Left cardiac atrium (tissue), 4 donors: ENCODE measurements at places on chromosomes 12 and 14. TPM values are rescaled to one million over a fixed set of nuclear protein-coding genes. Genes with fewer than 3 reads are reported as not detected.
A peak's percentile ranks its signal among the peaks of the same experiment; 100 is the strongest.

- DNase-seq: no peak
These were observed 25.1 kb upstream of the WNK1 start for GRCh38 chr12:727321-727720.

- no peak for DNase-seq
These were observed 180.3 kb downstream of the DICER1 start for GRCh38 chr14:94977016-94977415.

GRCh38 chr12:22101749-22102243, 55.8 kb downstream of the CMAS start:
- DNase-seq: peak; percentile 25

GRCh38 chr12:21561158-21561557, 35.1 kb downstream of the SPX start:
- DNase-seq: no peak

- no peak for DNase-seq
These were observed 174.3 kb downstream of the ACSS3 start for GRCh38 chr12:81252228-81252627.

DNA sequence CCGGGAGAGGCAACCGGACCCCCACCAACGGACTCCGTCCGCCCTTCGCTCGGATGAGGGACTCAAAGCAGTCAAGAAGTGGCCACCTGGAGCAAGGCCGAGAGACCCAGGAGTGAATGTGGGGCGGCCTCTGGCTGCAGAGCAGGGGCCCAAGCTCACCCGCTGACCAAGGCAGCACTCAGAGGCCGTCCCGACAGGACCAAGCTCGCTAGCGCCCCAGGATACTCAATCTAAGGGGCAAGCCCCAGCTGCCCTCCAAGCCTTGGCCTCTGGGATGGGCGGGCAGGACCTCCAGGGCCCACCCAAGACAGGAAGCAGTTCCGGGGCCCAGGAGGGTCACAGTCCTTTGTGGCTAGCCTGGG, 936 bp downstream of the AKT1 start:
- no peak for DNase-seq

DNA sequence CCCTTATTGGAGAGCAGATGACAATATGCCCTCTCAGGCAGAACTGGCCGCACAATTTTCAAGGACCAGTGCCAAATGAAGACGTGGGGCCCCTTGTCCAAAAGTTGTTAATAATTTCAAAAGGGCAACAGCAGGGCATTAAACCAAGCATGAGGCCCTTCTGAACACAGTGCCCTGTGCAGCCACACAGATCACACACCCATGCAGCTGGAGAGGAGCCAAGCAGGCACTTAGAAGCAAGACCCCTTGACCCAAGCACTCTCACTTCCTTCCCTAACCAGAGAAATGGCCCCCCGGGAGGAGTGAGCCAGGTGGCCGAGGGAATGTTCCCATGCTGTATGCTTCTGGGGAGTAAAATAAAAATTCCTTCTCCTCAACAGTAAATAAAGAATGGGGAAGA, 114.0 kb upstream of the TMPO start:
- no peak for DNase-seq

- DNase-seq: no peak
These were observed 25.2 kb downstream of the DHRS4L2 start for GRCh38 chr14:24013654-24014514.

DNA sequence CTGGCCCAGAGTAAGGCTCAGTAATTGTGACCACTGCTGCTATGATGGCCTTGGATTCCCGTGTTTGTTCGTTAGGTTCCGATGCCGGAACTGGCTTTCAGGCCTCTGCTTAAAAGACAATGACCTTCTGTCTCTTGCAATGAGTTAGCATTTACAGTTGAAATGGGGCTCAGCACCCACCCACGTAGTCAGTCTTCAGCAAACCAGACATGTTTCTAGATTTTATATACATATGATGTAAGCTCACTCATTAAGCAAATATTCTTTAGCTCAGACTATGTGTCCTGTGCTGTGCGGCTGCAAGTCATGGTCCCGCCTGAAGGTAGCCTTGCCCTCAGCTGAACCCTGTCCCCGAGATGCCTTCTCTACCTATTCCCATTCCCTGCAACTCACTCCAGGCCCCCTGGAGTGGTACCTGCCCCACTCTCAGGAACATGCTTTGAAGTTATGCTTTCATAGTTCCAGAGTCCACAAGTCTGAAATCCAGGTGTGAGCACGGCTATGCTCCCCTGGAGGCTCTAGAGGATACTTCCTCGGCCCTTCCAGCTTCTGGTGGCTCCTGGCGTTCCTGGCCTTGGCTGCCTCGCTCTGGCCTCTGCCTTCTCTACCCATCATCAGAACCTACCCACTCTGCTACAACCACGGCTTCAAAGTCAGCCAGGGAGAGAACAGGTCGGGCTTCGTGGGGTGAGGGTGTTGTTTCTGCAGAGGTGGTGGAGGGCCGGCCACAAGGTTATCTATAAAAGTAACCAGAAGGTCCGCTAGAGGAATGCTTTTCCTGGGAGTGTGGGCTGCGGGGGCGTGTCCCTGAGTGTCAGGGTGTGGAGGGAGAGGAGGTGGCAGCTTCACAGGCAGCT, 157.8 kb downstream of the RBM19 start:
- DNase-seq: no peak

The TMEM30B gene
- total RNA-seq: 0.82 TPM

The LRRC10 gene
- total RNA-seq: 12.0 TPM

GRCh38 chr12:108424816-108425215, 85.7 kb upstream of the CMKLR1 start:
- no peak for DNase-seq

- no peak for DNase-seq
These were observed 26.9 kb downstream of the FBXW8 start for GRCh38 chr12:116937640-116938039.

The KCNK10 gene
- not detected for total RNA-seq

The SERPINA12 gene
- not detected for total RNA-seq

- no peak for DNase-seq
These were observed 435.3 kb downstream of the RAD51B start for GRCh38 chr14:68254669-68255527.

DNA sequence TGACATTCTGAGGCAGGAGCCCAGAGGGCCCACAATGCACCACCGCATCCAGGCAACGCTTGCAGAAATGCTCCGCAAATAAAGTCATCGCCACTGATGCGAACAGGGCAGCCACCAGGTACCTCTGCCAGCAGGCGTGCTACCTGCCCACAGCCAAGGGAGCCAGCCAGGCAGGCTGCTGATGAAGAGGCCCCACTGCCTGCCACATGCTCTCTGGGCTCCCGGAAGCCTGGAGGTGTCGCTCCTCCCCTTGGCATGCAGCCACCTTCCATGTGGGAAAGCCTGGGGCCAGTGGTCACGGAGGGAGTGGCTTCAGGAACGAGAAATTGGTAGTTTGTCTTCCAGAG, 14.7 kb downstream of the GPR132 start:
- DNase-seq: peak; percentile 57

GRCh38 chr12:21336656-21337055, 1.9 kb upstream of the SLCO1A2 start:
- DNase-seq: no peak

The FICD gene
- 4.6 TPM for total RNA-seq

DNA sequence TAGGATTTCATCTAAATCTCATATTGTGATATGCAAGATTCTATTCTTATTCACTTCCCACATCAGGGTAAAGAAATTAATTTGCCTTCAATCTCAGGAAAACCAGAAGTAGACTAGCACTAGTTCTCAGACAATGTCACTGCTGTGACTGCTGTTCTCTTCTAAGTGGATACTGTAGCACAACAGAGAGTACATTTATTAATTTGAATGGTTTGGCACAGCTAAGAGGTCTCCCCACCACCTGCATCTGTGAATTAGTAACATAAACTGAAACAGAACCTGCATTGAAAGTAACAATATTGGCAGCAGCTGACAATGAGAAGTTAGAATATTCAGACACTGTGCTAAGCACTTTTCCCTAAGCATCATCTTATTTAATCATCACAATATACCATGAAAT, 253.1 kb downstream of the PDZRN4 start:
- DNase-seq: no peak

DNA sequence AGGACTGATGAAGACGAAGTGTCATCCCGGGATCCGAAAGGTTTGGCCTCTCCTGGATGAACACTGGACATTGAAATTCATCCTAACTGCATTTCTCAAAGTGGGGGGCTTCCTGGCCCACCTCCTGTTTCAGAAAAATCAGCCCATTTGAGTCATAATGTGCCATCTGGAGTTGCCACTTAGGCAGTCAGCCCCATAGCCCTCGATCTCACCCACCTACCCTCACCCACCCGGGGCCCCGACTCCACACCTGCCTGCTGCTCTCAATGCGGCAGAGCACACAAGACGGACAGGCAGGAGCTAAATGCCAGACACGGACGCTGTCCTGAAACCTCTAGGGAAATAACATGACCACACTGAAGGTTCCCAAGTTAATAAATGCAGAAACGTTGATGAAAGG, 12.6 kb downstream of the DLK1 start:
- no peak for DNase-seq

DNA sequence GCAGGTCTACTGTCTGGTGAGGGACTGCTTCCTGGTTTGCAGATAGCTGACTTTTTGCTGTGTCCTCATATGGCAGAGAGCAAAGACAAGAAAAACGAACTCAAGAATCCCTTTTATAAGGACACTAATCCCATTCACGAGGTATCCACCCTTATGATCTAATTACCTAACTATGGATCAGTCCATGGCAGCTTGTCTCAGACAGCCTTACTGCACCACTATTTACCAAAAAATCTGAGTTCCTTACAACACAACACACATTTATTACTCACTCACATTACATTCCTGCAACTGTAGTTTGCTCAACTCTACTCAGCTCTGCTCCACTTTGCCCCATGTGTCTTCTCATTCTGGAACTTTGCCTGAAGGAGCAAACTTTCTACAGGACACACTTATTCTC, 10.1 kb upstream of the SLC6A15 start:
- DNase-seq: no peak

DNA sequence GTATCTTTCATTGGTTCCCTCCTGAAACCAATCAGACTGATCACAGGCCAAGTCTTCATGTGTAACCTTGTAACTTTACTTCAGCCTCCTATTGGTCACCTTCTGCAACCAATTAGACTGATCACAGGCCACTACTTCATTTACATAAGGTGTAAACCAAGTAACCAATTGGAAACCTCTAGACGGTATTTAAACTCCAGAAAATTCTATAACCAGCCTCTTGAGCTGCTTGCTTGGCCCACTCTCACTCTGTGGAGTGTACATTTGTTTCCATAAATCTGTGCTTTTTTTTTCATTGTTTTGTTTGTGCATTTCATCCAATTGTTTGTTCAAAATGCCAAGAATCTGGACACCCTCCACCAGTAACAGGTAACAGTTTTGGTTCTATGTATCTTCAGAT, 47.5 kb downstream of the EIF2S3B start:
- DNase-seq: no peak

- DNase-seq: no peak
These were observed 1.3 kb downstream of the R3HDM2 start for GRCh38 chr12:57429473-57430111.

- no peak for DNase-seq
These were observed 939.0 kb upstream of the ATXN7L3B start for GRCh38 chr12:73598626-73599025.

DNA sequence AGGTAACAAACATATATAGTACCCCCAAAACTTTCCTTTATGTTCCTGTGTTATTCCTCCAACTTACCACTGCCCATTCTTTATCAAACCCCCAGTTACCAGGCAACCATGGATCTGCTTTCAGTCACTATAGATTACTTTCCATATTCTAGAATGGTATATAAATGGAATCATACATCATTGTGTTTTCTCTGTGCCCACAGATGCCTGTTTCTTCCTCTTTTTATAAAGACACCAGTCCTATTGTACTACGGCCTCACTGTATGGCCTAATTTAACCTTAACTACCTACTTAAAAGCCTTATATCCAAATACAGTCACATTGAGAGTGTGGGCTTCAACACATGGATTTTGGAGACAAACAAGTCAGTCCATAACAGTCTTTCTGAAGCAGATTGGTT, 2.6 kb downstream of the TAS2R14 start:
- DNase-seq: no peak

The LBHD2 gene
- total RNA-seq: 0.47 TPM

The DERA gene
- 15.7 TPM for total RNA-seq

- no peak for DNase-seq
These were observed 485.7 kb downstream of the TMTC2 start for GRCh38 chr12:83172441-83172840.

The KCTD10 gene
- total RNA-seq: 96.5 TPM

The RIPK3 gene
- total RNA-seq: 6.7 TPM

- no peak for DNase-seq
These were observed 69.5 kb downstream of the STON2 start for GRCh38 chr14:81330619-81331122.

The CHMP4A gene
- total RNA-seq: 38.4 TPM

The RDH5 gene
- total RNA-seq: 29.5 TPM

The ASIC1 gene
- total RNA-seq: 4.1 TPM

- no peak for DNase-seq
These were observed 1.6 kb downstream of the FICD start for GRCh38 chr12:108516511-108517275.

DNA sequence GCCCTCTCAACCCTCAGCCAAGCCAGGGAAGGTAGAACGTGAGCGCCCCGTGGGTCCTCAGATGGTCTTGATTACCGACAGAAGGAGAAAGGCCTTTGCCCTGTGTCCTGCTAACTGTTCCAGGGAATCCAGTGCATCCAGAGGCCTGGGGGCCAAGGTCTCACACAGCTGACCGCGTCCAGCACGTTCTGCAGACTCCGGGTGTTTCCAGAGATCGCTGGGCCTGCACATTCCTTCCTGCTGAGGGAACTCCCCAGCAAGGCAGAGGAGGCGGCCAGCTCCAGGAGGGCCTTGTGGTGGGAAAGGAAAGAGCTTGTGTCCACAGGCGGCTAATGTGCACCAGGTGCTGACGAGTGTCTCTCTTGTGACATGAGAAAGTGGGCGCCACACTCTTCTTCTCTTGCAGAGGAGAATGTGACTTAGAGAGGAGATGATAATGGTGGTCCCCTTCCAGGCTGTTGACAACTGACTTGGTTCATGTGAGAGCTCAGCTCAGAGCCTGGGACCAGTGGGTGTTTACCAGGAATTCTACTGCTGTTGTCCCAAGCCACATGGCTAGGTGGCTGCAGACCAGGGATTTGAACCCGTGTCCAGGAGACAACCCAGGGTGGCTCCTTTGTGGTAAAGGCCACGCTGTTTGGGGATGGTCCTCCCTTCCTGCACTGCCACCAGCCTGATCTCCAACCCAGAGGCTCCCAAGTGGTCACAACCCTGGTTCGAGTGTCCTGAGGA, 46.8 kb upstream of the DLK1 start:
- no peak for DNase-seq

DNA sequence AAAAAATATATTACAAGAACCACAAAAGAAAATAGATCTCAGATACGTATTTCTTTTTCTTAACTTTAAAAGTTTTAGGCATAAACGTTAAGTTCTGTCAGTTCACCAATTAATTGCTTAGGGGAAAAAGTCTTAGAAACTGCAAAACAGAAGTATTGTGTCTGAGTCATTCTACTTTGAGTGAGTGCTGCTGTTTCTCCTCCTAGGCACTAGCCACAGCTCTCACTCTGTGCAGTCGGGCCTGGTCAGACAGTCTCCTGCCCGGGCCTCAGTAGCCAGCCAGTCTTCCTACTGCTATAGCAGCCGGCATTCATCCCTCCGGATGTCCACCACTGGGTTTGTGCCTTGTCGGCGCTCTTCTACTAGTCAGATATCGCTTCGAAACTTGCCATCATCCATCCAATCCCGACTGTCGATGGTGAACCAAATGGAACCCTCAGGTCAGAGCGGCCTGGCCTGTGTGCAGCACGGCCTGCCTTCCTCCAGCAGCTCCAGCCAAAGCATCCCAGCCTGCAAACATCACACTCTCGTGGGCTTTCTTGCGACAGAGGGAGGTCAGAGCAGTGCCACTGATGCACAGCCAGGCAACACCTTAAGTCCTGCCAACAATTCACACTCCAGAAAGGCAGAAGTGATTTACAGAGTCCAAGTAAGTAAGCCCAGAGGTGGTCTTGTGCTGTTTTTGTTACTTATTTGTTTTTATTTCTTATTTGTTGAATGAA, 201.3 kb downstream of the PCNX1 start:
- no peak for DNase-seq
